ENCODE measurements at places on chromosomes 4 and X.

- DNase-seq = no peak
Measured at GRCh38 chrX:87515836-87516235, 1.8 kb upstream of the KLHL4 start.

DNA sequence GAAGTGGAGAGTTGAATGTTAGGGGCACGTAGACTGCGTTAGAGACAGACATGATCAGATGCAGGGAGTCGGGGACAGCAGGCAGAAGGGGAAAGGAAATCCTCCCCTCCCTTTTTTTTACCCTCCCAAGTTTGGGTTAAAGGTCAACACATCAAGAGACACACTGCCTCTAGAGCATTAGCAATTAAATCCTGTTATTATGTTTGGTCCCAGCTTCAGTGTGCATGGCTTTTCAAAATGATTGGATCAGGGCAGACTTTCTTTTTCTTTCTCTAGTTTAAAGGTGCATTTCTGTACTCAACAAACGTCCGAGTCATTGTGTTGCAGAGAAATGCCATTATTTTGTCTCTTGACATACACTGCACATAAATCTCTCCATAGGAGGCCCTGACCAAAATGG, 63.9 kb downstream of the USP26 start:
- no peak for DNase-seq

DNA sequence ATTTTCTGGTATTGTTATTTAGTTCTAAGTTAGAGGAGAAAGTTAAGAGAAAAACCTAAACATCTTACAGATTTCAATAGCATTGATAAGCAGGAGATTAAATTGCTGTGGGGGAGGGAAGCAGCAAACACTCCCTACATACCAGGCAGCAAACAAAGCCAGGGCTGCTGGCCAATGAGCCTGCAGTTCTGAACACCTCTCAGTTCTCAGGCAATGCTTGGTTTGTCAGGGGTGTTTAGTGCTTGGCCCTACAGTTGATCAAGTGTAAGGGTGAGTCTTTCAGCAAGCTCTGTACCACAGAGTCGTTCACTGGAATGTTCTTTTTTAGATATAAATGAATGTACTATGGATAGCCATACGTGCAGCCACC, 38.6 kb downstream of the EGFL6 start:
- DNase-seq = no peak

DNA sequence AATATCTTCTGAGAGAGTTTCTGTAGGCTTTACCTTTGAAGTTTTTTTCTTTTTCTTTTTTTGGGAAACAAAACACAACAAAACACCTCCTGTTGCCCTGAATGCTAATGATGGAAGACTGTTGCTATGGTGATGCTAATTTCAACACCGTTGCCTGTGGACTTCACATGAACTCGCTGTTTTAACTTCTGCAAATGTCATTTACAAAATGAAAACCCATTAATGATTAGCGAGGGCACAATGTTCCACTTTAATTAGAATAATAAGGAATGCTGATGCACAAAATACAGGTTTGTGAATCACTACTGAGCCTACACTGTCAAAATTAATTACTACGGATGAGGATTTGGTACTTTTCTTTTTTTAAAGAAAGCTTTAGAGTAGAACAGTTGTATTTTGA, 227.1 kb upstream of the FTHL17 start:
- DNase-seq = no peak

DNA sequence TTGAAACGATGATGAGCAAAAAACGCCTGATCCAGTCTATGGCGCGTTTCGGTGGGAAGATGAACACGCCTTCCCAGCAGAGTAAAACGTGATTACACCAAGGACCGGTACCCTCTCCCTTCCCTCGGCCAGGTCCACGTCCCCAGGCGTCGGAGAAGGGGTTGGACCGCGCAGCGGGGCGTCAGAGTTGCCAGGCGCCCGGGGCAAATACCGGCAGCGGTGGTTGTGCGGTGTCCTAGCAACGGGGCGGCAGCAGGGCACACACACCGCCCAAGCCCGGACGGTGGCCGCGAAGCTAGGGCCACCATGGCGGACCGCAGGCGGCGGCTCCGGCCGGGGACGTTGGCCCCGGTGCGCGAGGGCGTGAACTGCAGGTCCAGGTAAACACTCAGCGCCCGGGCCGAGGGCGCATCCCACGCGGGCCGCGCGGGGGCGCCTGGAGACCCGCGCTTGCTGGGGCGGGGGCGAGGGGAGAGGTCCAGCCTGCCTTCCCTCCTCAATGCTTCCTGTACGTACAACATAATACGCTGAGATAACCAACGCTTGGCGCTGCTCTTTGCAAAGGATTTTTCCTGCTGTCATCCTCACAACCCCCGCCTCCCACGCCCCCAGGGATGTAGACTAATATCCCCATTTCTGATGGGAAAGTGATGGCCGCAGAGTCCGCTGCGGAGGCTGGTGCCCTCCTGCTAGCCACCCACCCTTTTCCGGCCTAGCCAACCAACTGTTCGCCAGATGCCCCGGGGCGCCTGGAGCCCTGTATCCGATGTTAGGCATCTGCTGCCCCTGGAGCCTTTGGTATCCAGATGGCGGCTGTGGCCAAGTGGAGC, at the start of gene FAM47E:
FAM47E (plus strand) TSS at position 281 of the 830 bp plus-strand sequence; CDS start at position 307, 26 bp downstream.
- peak; percentile 35 for DNase-seq

Data from hypothalamus (tissue), 51 donors.